RKO (cell line): ENCODE measurements at places on chromosomes 13 and 19.
A peak's percentile ranks its signal among the peaks of the same experiment; 100 is the strongest.

DNA sequence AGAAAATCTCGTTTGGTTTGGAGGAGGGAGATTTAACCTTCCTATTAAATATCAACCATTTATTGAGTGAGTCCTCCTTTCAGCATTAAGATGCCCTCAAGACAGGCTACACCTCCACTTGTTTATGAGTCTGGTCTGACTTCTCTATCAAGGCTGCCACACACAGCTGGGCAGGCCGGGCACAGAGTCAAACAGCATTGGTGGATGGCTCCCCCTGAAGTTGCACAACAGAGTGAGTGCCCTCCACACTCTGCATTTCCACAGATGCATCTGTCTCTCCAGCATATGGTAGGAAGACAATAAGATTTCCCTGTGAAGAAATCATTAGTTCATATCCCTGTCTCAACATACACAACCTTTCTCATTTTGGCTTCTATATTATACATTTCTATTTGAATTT, 31.4 kb downstream of the PHF11 start:
- DNase-seq: no peak

DNA sequence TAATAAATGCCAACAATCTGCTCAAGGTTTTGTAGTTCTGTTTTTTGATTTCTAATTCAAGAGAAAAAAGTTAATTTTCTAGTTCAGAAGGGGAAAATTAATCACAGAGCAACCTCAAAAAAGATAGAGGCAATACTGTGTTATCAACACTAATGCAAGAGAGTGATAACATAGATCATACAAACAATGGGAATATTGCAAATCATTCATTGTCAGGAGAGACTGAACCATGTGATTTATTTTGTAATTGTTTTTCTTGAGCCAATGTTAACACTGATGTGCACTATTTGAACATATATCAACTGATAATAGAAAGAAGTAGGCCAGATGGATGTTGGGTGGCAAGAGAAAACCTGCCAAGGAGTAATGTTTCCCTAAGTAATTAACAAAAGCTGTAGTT, 19.9 kb downstream of the PCDH9 start:
- DNase-seq: no peak

GRCh38 chr19:6087074-6087571, 23.2 kb downstream of the RFX2 start:
- no peak for DNase-seq

- DNase-seq: peak; percentile 23
Measured at GRCh38 chr19:52188822-52189734, 774 bp upstream of the PPP2R1A start.

- DNase-seq: no peak
Measured at GRCh38 chr13:92054389-92054788, 656.0 kb downstream of the GPC5 start.

DNA sequence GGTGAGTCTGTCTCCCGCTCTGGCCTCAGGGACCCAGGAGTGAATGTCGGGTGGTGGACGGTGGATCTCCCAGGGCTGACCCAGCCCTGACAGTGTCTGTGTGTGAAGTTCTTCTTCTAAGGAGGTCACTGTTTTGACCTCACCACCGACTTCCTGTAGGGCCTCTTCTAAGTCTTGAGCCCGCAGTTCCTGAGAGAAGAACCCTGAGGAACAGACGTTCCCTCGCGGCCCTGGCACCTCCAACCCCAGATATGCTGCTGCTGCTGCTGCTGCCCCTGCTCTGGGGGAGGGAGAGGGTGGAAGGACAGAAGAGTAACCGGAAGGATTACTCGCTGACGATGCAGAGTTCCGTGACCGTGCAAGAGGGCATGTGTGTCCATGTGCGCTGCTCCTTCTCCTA, at the start of gene SIGLEC7:
Gene SIGLEC7, plus strand, starts transcription at position 183 of the 400 bp plus-strand sequence. Its CDS starts 69 bp downstream, at position 252.
- DNase-seq: no peak

- DNase-seq: no peak
Measured at GRCh38 chr19:48858984-48859710, 9.3 kb downstream of the PLEKHA4 start.

- DNase-seq: no peak
Measured at GRCh38 chr13:73590795-73591194, 532.0 kb downstream of the KLF5 start.

GRCh38 chr13:44876782-44877324, 112.4 kb downstream of the NUFIP1 start:
- DNase-seq: no peak

DNA sequence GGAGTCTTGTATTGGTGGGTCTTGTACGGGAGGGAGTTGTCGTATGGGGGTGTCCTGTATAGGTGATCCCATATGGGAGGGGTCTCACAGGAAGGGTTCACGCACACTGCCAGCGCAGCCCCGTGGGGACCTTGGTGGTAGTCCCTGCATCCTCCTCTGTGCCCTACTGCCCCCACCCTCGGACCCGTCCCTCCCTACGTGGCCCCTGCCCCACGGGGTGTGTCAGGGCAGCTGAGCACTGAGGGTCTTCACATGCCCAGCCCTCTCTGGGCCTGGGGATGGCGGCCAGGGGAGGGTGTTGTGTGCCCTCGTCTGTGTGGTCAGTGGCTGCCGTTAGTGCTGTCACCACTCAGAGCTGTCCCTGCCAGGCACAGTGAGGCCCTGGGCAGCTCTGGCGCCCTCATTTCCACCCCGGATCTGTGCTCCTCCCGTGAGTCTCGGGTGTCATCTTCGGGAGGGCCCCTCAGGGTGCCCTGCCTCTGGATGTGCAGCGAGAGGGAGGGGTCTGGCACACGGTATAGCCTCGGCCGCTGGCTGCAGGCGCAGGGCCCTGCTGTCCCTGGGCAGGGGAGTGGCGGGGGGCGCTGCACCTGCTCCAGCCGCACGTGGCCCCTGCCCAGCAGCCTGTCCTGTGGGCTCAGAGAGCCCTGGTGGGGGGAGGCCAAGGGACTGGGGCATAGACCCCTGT, 16.0 kb upstream of the GNA15 start:
- DNase-seq: no peak

- no peak for DNase-seq
Measured at GRCh38 chr13:38398711-38399493, 49.3 kb downstream of the UFM1 start.

- DNase-seq: peak; percentile 58
Measured at GRCh38 chr13:51861723-51862300, at the start of gene CCDC70. Gene CCDC70, plus strand, starts transcription at chr13:51861969. Its CDS starts 3,443 bp downstream, at chr13:51865412.

- no peak for DNase-seq
Measured at GRCh38 chr13:42990291-42991232, 1.5 kb downstream of the EPSTI1 start.

GRCh38 chr13:27797228-27797624, 4.9 kb downstream of the GSX1 start:
- no peak for DNase-seq

- DNase-seq: no peak
Measured at GRCh38 chr13:73767747-73768315, 366.4 kb downstream of the KLF12 start.

- DNase-seq: no peak
Measured at GRCh38 chr13:73910733-73911132, 223.5 kb downstream of the KLF12 start.

DNA sequence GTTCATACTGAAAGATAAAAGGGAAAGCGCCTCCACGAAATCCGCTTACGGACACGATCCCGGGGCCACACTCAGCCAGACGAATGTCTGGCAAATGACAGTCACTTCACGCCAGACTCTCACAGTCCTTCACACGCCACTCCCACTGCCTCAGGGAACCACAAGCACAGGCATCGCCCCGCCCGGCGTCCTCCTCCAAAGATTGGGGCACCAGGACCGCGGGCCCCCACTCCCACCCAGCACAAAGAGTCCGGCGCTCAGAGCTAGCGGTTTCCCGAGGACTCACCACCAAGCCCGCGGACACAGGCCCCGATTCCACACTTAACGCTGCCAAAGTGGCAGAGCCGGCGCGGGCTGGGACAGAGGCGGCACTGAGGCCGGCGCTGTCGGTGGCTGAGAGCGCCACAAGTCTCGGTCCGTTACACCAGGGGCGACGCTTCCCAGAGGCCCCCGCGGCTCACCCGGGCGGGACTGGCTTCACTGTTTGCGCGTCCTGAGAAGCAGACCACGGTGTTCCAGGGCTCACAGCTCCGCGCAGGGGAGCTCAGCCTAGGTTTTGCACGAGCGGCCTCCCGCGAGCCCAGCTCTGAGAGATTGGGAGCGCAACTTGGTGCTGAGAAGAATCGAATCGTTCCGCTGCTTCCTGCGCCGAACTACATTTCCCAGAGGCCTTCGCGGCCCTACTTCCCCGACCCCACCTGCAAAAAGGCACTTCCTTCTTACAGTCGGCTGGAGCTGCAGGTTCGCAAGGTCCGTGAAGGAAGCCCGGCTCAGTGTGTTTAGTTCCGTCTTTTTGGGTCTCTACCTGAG, at the start of gene ZNF569:
Gene ZNF569, minus strand, starts transcription at position 647 of the 810 bp plus-strand sequence. CDS start 22,523 bp downstream, outside the sequence.
- DNase-seq: no peak

DNA sequence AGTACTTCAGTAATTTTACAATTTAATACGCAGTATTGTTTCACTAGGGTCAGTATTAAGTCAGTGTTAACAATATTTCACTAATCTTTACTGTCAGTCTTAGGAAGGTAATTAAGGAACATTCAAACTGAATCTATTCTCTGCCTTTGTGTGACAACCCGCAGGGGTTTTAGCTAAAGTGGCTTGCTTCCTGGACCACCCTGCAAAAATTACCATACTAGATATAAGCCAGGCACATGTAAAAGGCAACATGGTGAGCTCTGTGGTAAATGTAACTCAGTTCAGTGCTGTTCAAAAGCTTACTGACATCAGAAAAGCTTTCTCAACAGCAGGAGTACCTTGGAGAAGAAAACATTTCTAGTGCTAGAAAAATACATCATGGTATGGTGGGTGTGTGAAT, 116.7 kb downstream of the FREM2 start:
- no peak for DNase-seq

DNA sequence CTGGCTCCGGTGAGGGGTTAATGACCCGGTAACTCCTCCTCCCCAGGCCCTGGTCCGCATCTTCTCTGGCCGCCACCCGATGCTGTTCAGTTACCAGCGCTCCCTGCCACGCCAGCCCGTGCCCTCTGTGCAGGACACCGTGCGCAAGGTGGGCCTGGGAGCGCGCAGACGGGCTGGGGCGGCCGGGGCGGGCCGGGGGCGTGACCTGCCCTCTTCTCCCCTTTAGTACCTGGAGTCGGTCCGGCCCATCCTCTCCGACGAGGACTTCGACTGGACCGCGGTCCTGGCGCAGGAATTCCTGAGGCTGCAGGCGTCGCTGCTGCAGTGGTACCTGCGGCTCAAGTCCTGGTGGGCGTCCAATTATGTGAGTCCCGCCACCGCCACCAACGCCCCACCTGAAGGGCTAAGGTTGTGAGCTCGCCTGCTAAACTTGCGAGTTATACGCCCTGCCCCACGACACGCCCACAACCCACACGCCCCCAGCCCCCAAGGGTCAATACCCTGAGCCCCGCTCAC, 10.4 kb downstream of the CPT1C start:
- DNase-seq: no peak

DNA sequence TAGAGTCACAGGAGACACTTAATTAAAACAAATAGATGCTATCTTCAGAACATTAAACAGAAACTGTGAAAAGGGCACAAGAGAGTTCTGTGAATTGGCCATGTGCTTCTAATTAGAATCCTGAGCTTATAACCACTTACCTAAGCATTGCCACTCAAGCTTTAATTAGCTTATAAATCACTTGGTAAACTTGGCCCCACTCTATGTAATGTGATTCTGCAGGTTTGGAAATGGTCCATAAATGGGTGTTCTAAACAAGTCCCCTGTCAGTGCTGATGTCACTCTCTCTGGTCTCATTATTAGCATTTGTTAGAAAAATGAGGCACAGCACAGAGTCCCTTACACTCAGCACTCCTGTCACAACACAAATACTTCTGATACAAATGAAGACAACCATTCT, 18.0 kb downstream of the ZNF91 start:
- DNase-seq: no peak

- peak; percentile 97 for DNase-seq
Measured at GRCh38 chr13:44710576-44710975, 134.4 kb upstream of the TSC22D1 start.

DNA sequence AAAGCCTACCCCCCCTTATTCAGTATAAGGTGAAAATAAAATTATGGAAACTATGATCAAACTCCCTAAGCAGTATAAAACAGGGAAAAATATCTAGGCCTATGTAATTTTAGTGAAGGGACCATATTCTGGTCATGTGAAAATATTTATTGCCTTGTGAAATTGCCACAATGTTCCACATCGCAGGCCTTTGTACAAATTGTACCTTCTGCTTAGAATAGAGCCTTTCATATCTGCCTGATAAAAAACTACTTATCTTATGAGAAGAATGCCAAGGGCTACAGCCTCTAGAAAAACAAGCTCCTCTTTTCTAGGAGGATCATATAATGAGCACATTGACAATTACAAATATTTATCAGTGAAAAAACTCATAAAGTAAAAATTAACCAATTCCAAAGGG, 1280.0 kb downstream of the EFNB2 start:
- DNase-seq: no peak

- DNase-seq: no peak
Measured at GRCh38 chr19:16814526-16815100, 14.6 kb upstream of the SIN3B start.

DNA sequence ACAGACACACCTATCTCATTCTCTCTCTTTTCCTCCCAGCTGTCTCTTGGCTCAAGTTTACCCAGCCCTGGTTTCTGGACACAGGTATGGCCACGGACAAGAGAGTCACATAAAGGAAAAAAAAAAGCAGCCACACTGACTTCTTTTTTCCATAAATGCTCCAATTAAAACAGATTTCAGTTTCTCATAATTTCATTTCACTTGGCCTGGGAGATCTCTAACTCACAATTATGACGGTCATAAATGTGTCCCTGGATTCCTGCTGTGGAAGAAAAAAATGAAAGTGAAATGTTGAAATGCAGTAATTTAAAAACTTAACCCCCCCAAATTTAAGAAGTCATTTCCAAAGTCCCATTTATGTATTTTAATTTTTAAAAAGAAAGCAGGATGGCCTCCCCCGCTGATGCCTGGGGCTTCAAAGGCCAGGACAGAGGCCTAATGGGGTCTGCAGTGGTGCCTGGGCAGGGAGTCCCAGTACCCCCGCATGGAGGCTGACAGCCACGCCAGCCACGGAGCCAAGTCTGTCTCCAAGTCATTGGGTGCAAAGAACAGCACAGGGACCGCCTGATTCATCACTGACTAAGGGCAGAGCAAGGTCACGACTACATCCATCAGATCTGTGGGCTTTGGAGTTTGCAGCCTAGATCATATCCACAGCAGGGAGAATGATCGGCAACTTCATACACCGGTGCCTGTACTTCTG, 79.7 kb downstream of the TSHZ3 start:
- DNase-seq: no peak

GRCh38 chr19:46201454-46202310, 27.9 kb upstream of the IGFL1 start:
- DNase-seq: no peak

GRCh38 chr19:19402656-19403372, 2.7 kb upstream of the GATAD2A start:
- DNase-seq: no peak

DNA sequence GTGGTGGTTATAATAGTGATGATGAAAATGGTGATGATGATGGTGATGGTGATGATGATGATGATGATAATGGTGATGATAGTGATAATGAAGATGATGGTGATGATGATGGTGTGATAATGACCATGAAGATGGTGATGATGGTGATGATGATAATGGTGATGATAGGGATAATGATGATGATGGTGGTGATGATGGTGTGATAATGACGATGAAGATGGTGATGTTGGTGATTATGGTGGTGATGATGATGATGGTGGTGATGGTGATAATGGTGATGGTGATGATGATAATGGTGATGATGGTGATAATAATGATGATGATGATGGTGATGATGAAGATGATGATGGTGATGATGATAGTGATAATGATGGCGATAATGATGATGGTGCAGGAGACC, 1.6 kb downstream of the ADGRE1 start:
- DNase-seq: no peak

- DNase-seq: peak; percentile 11
Measured at GRCh38 chr13:72384879-72385278, 342.6 kb downstream of the MZT1 start.
